ENCODE measurements at places on chromosomes 11 and 22. TPM values are rescaled to one million over a fixed set of nuclear protein-coding genes. Genes with fewer than 3 reads are reported as not detected.

DAGLA gene
- total RNA-seq = 0.35 TPM

CASP5 gene
- not detected for total RNA-seq

SSH3 gene
- total RNA-seq = 14.8 TPM

SCT gene
- not detected for total RNA-seq
